Psoas muscle (tissue), 8 donors: ENCODE measurements at places on chromosomes 6 and 20. TPM values are rescaled to one million over a fixed set of nuclear protein-coding genes. Genes with fewer than 3 reads are reported as not detected.
A peak's percentile ranks its signal among the peaks of the same experiment; 100 is the strongest.

Gene ENPP5
- 7.1 TPM for total RNA-seq

Gene PRKN
- 11.3 TPM for total RNA-seq

Gene POU5F1
- total RNA-seq: 0.34 TPM

Gene TRIM26
- total RNA-seq: 13.2 TPM

Gene ARMC12
- not detected for total RNA-seq

Gene CLVS2
- total RNA-seq: 0.08 TPM

Gene WASF1
- total RNA-seq: 0.65 TPM

Gene RSPH3
- 5.1 TPM for total RNA-seq

Gene OR2H2
- total RNA-seq: not detected

Gene DEF6
- 0.51 TPM for total RNA-seq

Gene NT5E
- total RNA-seq: 0.90 TPM

DNA sequence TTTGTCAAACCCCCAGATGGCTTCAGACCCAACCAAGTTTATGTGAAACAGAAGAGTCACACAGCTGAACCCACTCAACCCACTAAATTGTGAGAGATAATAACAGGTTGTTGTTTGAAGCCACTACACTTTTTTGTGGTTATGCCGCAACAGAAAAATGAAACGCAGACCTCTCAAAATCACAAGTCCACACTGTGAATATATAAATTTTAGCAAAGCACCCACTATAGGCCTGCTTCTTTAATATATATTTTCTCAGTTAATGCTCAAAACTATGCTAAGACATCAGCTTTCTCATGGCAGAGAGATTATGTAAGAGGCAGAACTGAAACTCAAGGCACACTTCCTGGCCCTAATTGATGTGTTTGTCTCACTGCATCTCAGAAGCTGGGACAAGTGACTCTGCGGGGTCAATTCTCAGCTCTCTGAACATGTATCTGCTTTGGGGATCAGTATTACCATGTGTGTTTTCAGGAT is 27.7 kb downstream of the MAP3K5 start:
- DNase-seq: no peak

GRCh38 chr20:43837856-43838702 is 76.6 kb upstream of the TOX2 start:
- DNase-seq: no peak

DNA sequence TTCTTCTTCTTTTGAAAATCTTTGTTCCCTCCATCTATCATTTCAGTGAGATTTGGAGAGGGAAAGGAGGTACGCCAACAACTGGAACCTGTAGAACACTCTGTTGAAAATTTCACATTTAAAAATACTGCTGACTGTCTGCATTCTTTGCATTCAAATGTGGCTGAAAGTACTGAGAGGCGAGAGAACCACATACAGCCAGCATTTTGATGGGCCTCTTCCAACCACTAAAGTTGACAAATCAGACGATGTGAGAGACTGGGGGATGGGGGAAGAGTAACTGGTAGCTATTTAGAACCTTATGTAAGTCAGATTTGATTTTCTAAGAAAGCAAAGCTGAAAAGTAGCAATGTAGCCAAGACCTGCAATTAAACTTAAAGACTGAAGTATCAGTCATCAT is 77.5 kb downstream of the FKBP5 start:
- no peak for DNase-seq

DNA sequence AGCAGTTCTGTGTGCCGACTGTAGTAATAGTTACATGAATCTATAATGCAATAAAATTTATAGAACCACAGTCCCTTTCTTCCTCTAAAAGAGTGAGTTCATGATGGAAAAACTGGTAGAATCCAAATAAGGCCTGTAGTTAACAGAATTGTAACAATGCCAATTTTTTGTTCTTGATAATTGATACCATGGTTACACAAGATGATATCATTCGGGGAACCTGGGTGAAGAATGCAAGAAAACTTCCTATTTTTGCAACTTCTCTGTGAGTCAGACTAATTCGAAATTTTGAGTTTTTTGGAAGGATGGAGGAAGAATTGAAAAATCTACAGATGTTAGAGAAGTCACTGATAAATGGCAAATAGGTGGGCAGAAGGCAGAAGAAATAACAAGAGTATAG is 381.8 kb downstream of the CDKAL1 start:
- no peak for DNase-seq

DNA sequence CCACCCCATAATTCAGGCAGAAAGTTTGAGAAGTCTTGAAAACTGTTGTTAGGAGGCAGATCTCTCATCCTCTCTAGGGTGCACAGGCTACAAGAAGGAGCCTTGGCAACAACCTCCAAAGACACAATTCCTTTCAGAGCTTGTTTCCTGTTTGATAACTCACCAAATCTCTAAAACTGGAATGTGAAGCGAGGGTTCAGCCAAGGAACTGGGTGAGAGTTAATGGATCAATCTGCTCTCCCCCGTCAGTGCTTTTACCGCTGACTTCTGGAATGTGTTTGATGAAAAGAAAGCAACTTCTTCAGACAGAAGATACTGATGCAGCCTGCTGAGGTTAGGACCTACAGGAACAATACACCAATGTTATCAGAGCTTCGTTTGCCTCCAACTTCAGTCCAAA is 171.8 kb upstream of the BMP2 start:
- no peak for DNase-seq

DNA sequence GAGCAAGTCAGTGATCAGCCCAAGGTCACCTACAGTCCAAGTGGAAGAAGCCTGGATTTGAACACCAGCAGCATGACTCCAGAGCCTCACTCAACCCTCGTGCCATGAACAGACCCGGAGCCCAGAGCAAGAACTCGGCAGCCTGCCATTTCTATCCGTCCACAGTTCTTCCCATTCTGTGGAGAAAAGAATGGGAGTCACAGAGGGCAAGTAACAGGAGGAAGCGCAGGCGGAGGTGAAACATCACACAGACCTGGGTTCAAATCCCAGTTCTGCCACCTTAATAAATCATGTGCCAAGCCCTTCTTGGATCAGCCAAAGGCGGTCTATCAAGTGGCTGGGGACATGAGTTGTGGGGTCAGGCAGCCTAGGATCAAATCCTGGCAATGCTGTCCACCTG is 4.3 kb downstream of the PREX1 start:
- no peak for DNase-seq

DNA sequence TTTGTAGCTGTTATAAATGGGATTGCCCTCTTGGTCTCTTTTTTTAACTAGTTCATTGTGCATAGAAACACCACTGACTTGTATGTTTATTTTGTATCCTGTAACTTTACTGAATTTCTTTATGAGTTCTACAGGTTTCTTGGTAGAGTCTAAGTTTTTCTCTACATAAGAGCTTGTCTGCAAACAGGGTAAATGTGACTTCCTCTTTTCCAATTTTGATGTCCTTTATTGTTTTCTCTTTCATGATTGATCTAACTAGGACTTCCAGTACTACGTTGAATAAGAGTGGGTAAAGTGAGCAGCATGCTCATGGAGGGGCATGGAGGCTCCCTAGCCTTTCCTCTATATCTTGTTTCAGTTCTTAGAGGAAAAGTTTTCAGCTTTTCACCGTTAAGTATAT is 3.0 kb upstream of the WFDC10A start:
- DNase-seq: no peak

DNA sequence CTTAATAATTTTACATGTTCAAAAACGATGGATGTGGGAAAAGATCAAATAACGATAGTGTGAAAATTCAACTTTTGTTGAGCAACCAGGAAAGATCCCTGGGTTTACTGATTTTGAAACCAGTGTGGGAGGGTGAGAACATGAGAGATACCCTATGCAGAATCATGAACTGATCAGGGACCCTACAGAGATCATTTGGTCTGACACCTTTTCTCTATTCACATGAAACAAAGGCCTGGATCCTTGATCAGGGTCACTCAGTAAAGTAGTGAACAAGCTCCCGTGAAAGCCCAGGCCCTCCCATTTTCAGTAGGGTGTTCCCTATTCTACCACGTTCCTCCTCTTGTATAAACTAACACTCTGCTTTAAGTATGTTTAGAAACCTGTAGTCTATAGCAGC is 60.5 kb upstream of the DUSP22 start:
- DNase-seq: no peak

DNA sequence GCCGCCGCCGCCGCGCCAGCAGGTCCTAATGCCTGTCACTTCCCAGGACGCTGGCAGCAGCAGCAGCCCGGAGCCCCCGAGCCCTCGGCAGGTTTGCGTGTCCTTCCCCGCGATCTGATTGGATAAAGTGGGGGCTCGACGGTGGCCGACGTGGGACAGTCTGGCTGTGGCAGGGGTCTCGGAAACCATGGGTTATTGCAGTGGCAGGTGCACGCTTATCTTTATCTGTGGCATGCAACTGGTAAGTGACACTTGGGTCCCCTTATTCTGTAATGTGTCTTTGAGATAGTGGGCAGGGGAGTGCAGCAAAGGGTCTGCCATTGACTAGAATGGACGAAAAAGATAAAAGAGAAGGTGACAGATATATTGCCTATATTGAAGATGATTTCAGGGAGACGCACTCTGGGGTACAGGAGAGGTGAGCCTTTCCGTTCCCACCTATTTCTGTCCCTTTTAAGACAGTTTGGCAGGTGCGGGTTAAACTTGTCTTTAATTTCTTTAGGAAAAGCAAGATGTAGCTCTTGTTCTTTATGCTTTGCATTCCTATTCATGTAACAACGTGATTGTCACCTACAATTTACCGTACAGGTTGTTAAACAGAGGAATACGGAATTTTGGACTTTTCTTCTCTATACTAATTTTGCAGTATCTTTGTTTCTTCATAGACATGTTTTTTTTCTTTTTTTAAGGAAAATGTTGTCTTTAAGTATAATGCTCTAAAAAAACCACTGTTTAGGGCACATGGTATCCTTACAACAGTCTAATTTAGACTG is 535 bp downstream of the NKAIN2 start:
- peak; percentile 52 for DNase-seq

DNA sequence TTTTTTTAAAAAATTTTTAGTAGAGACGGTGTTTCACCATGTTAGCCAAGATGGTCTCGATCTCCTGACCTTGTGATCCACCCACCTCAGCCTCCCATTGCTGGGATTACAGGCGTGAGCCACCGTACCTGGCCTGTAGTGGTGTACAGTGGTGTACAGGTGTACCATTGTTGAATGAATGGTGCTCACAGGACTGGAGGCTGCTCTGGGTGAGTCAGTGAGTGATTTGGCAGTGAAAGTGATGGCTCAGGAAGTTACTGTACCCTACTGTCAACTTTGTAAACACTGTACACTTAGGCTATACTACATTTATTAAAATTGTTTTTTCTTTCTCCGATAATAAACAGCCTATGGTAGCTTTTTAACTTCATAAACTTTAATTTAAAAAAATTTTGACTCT is 122.8 kb upstream of the EEF1E1 start:
- no peak for DNase-seq

- DNase-seq: no peak
Observed at GRCh38 chr20:56469077-56469449, 636 bp downstream of the RTF2 start.

GRCh38 chr6:116370760-116371119 is at the start of gene DSE:
Gene DSE, plus strand, starts transcription at chr6:116370947. Its CDS starts 28,304 bp downstream, at chr6:116399251.
- peak; percentile 84 for DNase-seq

DNA sequence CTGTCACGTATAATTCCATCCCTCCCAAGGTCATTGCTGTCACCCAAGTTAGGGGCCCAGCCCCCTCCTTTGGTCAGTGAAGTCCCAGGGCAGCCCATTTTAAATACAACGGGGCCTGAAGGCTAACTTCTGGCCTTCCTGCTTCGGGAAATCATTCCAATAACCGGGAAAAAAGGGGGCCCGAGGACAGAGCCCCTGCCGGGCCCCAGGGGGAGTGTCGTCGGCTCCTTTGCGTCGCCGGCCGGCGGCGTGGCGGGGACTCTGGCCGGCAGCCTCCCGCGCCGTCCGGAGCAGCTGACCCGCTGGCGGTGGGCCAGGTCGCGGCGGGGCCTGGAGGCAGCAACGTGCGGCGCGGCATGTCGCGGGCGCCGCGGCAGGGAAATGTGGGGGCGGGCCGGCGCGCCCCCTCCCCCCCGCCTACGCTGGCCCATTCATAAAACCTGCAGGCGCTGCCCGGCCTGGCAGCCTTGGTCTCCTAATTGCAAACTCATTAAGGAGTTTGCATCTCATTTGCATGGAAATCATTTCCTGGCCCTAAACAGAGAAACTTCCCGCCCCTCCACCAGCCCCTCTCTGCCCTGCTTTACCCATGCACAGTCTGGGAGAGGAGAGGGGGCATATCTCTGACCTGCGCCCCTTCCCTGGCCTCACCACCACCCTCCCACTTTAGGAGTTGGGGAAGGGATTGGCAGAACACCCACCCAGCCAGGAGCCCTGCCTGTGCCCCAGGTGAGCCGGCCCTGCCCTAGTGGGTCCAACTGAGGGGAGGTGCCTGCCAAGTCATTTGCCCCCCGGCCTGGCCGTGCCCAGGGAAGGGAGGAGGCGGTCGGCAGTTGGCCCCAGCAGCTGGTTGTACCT is 50.7 kb downstream of the MRPL14 start:
- peak; percentile 85 for DNase-seq

- no peak for DNase-seq
Observed at GRCh38 chr6:165013701-165014100, 295.7 kb downstream of the C6orf118 start.
